ENCODE measurements at places on chromosomes 7 and 10. TPM values are rescaled to one million over a fixed set of nuclear protein-coding genes. Genes with fewer than 3 reads are reported as not detected.

GRCh38 chr10:12420530-12421120 lies 71.3 kb downstream of the CAMK1D start:
- no peak for DNase-seq

DNA sequence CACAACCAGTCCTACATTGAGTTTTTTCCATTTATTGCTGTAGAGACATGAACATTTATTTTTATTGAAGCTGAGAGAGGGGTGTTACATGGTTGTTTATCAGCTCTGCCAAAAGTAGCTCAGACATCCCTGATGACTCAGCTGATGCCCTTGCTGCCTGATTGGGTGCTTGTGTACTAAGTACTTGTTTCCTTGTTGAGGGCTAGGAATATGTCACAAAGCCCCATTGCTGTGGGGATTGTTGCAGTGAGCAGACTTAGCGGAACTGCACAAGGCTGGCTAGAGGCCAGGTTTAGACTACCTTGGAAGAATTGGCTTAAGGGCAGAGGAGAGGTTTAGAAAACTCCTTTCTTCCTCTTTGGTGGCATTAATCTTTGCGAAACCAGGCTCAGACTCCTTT lies 110.6 kb downstream of the AUTS2 start:
- no peak for DNase-seq

DNA sequence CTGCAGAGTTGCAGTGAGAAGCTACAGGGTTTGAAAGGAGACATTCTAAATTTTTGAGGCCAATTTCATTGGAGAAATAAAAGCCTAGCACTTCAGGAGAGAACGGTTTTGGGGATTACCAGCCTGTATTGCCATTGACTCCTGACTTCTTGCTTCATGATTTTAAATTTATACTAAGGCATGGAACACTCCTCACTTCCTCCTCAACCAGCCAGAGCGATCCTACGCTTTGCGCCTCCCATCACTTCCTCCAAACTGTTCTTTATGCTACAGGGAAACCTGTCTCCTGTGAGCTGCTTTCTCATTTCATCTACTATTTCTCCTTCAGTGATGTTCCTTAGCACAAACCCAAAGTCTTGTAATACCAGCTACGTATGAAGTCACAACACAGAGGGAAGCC lies 495.1 kb downstream of the SUGCT start:
- no peak for DNase-seq

GRCh38 chr10:97428572-97428981 lies 2.6 kb downstream of the PGAM1 start:
- no peak for DNase-seq

GRCh38 chr7:117041007-117041406 lies 87.7 kb downstream of the ST7 start:
- no peak for DNase-seq

GRCh38 chr10:60042262-60042661 lies 135.9 kb upstream of the CCDC6 start:
- DNase-seq: no peak

INMT gene
- total RNA-seq: 545 TPM

DNA sequence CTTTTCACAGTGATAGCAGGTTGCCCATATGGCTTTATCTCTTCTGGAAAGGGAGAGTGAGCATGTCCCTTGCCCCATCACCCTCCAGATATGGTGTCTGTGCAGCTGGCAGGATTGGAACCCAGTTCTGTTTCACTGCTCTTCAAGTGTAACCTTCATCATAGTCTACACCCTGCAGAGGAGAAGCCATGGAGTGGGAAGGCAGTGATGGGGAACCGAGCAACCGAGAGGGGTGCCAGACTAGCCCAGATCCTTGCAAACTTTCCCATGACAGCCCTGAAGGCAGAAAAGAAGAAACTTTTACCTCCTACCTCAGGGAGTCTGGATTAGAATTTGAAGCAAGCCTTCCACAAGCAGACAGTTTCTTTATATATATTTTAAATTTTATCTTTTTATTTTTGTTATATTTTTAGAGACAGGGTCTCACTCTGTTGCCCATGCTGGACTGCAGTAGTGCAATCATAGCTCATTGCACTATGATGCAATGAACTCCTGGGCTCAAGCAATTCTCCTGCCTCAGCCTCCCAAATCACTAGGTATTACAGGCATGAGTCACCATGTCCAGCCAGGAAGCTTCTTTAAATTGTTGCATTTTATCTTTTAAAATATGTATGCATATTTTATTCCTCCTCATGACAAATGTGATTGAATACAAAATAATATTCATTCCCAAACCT lies 133.3 kb downstream of the KCNMA1 start:
- DNase-seq: no peak
